Activated naive CD4-positive, alpha-beta T cell treated with anti-CD3 and anti-CD28 coated beads, Interleukin-2, amount 50 U/mL, for 16 hours (primary cell): ENCODE measurements at places on chromosomes 7 and 10.

- DNase-seq: no peak
Measured at GRCh38 chr10:3749011-3749410, 36.0 kb downstream of the KLF6 start.

DNA sequence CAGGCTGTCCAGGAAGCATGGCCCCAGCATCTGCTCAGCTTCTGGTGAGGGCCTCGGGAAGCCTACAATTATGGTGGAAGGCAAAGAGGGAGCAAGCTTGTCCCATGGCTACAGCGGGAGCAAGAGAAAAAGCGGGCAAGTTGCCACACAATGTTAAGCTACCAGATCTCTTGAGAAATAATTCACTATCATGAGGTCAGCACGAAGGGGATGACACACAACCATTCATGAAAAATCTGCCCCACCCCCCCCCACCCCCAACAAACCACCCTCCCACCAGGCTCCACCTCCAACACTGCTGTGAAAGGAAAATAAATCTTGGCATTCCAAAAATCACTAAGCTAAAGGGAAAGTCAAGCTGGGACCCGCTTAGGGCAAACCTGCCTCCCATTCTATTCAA lies 545.8 kb upstream of the NRP1 start:
- no peak for DNase-seq

DNA sequence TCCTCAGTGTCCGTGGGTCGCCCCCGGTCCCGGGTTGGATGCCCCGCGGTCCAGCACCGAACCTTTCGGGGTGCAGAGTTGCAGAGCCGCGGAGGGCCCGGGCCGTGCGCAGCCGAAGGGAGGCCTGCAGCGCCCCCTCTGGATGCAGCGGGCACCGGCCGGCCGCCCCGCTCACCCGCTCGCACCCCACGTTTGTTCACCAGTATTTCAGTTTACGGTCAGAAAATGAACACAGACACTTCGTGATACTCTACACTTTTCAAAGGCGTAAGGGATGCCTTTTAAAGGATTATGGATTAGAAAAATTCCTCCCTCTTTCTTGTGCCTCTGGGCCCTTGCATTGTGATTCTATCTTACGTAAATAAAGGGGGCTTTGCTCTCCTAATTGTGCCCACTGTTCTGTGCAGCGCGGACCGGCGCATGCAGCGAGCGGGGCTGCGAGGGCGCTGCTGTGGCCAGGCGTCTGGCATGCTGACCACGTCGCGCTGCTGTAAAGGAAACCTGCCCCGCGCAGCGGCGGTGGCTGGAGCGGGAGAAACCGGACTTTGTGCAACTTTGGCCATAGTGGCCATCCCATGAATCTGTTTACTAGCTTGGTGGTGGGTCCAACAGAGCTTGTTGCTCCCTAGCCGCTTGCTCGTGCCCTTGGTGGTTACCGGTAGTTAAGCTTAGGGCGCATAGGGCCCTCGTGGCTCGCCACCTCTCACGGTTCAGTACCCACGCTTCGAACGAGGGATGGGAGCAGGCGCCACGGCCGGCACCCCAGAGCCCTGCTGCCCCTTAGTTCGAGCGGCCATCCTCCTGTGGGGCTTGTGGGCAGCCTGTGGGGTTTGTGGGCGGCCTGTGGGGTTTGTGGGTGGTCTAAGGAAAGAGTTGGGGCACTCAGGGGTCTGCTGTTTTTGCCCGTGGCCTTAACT lies 739 bp upstream of the MEST start:
- peak; percentile 48 for DNase-seq

DNA sequence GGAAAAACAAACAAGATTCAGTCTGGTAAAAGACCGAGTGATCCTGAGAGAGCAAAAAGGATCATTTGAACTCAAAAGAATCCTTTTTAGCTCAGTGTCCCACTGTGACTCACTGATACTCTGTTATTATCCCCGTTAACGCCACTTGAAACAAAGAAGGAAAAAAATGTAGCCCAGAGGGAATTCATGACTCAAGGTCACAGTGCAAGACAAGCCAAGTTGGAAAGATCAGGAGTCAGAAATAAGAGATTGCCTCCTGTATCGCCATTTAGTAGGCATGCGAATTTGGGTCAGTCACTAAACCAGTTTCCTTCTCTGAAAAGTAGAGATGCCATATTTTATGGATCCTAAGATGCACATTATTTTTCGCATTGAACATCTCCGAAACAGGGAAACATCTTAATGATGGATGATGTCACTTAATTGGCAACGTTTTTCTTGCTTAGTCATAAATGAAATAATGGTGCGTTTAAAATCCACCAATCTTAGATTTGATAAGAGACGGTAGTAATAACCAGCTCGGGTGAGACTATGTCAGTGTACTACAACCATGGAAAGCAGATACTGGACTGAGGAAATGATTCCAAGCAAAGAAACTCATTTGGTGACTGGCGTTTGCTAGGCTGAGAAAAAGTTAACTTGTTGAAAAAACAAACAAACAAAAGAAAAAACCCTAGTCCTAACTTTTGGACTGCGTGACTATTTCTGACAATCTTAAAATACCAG lies 502.0 kb upstream of the CELF2 start:
- DNase-seq: no peak

DNA sequence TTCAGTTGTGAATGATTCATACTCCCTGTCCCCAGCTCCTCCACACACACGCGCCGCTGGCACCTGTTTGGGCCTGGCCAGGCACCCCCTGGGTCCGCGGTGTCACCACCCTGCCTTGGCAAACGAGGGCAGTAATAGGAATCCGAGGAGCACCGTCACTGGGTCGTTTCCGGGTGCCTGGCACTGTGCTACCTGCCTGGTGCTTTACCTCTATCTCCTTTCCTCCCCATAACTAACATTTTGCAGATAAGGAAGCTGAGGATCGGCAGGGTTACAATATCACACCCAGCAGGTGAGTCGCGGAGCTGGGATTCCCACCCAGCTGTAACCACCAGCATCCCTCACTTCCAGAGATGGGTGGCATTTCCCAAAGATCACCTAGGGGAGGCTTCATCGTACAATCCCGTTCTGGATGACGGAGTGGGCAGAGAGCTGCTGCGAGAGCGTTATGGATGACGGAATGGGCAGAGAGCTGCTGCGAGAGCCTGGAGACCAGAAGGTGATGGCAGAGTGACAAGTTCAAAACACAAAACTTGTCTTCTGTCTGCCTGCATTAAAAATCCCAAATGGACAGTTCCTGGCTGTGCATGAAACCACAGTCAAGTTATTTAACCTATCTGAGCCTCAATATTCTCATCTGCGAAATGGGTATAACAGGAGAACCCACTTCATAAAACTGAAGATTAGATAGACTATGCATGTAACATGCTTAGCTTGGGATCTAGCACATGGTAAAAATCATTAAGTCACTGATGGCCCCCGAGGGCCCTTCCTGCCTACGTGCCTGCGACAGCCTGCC lies 1.1 kb upstream of the HSPA12A start:
- DNase-seq: no peak

DNA sequence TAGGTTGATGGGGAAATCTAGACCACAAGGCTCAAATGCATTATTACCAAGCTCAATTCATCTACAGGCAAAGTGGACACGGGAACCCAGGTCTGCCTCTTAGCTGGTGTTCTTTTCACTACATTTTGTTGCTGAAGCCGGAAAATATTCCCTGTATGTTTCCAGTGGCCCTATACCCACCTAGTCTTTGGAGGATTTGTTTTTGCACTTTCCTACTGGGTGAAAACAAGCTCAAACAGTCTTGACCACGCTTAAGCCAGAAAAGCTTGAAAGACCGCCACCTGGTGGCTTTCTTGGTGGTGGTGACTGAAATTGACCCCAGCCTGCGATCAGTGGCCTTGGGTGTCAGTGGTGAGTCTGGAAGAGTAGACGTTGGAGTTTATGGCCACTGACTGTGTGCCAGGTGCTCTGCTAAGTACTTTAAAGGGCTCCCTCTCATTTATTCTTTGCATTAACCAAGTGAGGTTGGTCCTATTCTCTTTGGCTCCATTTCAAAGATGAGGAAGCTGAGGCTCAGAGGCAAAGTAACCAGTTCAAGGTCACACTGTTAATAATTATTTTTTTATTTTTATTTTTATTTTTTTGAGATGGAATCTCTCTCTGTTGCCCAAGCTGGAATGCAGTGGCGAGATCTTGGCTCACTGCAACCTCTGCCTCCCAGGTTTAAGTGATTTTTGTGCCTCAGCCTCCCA lies 11.1 kb upstream of the CRTAC1 start:
- DNase-seq: peak; percentile 27

- no peak for DNase-seq
Measured at GRCh38 chr10:117497736-117498135, 44.8 kb upstream of the EMX2 start.

DNA sequence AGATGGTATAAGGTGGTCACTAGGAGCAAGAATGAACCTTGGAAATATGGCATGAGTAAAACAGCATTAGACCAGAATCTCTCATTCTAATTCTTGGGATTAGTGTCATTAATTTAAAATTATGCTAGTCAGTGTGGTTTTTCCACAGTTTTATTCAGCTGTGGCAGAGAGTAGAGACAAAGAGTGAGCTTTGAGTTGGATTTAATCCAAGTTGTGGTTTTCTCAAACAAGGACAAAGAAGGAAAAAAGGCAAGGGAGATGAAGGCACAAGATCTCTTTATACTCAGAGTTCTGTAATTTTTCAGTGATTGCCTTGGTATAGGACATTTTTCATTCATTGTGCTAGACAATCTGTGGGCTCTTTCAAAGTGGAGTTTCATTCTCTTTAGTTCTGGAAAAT lies 28.2 kb upstream of the AKAP9 start:
- no peak for DNase-seq

DNA sequence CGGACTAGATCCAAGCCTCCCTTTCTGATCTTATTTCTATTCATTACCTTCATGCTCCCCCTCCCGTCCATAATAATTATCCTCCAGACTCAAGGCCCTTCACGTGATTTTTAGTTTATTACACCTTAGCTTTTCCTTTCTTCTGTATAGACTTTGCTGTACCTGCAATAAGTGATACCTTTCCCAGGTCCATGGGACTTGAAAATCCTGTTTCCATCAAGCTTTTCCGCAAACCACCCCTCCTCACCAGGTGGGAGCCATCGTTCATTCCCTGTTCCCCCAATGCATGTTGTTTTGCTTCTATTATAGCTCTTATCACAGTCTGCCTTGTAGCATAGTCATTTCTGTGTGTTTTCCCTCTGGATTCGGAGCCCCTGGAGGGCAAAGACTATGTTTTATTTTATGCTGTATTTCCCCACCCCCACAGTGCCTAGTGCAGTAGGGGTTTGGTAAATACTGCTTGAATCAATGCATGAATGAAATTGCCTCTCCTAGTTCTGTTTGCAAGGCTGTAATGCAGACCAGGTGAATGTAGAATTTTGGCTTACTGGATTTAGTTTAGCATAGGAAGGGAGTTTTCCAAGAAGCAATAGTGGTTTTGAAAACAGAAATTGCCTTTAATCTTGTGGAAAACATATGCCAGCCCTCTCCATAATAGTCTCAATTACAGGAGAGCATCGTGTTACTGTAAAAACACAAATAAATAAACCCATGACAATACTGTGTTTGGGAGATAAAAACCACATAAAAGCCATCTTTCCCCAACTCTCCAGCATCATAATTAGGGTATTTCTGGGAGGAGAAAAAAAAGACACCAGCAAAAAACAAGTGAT lies 213.4 kb downstream of the AUTS2 start:
- DNase-seq: no peak

- no peak for DNase-seq
Measured at GRCh38 chr10:20999699-21000098, 102.6 kb upstream of the NEBL start.

- DNase-seq: no peak
Measured at GRCh38 chr7:27104341-27105058, 2.0 kb upstream of the HOXA2 start.

GRCh38 chr7:142853739-142854371 lies 1.0 kb upstream of the EPHB6 start:
- peak; percentile 72 for DNase-seq

- no peak for DNase-seq
Measured at GRCh38 chr10:62492012-62492869, 118.1 kb downstream of the ZNF365 start.

GRCh38 chr10:124745673-124746072 lies 1.5 kb upstream of the FAM53B start:
- DNase-seq: no peak

DNA sequence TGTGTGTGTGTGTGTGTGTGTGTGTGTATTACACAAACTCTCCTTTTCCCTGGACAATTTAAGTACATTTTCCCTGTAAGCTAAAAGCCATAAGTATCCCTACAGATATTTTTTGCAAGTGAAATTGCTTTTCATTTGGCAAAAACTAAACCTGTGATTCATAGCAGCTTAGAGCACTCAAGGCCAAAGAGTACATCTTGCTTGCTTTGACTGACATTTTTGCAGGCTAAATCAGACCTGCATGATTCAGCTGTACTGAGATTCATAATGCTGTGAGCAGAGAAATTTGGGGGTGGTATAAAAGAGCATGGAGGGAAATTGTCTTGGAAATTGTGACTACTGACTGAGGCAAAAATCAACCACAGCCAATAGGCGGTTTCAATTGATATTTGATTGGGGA lies 500.4 kb downstream of the GFRA1 start:
- DNase-seq: no peak

GRCh38 chr7:117839507-117839906 lies 33.7 kb downstream of the CTTNBP2 start:
- DNase-seq: no peak

DNA sequence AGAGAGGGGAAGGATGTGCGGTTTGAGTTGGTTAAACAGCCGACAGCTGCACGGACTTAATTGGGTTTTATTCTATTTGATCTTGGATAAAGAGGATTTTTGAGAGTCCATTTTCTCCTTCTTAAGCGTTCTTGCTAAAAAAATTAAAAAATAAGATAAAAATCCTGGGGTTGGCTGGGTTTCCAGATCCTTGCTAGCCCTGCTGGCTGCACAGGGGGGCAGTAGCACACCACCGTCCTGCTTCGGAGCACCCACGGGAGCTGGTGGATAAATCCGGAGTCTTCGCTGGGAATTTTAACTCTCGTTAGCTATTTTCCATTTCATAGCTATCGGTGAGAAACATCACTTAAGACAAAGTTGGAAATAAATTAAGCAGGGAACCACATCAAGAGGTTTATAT lies 792.0 kb downstream of the TYW1 start:
- no peak for DNase-seq

DNA sequence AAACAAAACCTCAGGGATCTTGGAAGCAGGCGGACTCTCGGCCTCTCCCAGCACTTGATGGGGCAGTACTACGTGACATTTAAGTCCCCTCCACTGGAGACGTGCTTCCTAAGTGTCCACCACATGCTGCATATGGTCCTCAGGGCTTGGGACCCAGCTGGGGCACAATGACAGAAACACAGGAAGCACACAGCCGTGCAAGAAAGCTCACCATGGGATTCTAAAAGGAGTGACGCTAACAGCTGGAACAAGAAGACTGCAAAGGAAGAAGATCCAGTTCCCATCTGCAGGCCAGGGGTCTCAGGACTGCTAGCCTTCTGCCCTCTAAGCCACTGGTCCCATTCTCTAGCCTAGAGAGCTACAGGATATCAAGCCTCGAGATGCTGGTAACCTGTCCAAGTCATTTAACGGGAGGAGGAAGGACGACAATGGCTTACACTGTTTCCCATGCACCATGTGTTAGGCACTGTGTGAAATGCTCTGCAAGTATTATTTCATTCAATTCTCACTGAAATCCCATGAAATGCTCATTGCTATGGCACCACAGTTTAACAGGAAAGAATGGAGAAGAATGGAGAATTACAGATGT lies 61.1 kb downstream of the KCNMA1 start:
- DNase-seq: no peak
